Kidney tubule cell (primary cell): ENCODE measurements at places on chromosomes 16 and 17.

- peak; percentile 23 for DNase-seq
Measured at GRCh38 chr17:19262650-19263631, 25.8 kb downstream of the EPN2 start.

GRCh38 chr16:79045191-79045590, 555.3 kb downstream of the MAF start:
- DNase-seq, result no peak

GRCh38 chr17:72446525-72447250, 325.9 kb downstream of the SOX9 start:
- DNase-seq, result no peak

GRCh38 chr17:49198211-49198610, 12.2 kb downstream of the GNGT2 start:
- peak; percentile 77 for DNase-seq

GRCh38 chr16:86088816-86089215, 189.9 kb downstream of the IRF8 start:
- no peak for DNase-seq

GRCh38 chr17:5044630-5045029, 9.4 kb upstream of the SLC52A1 start:
- DNase-seq, result peak; percentile 28

- peak; percentile 16 for DNase-seq
Measured at GRCh38 chr17:70588003-70588402, 418.7 kb downstream of the KCNJ2 start.

DNA sequence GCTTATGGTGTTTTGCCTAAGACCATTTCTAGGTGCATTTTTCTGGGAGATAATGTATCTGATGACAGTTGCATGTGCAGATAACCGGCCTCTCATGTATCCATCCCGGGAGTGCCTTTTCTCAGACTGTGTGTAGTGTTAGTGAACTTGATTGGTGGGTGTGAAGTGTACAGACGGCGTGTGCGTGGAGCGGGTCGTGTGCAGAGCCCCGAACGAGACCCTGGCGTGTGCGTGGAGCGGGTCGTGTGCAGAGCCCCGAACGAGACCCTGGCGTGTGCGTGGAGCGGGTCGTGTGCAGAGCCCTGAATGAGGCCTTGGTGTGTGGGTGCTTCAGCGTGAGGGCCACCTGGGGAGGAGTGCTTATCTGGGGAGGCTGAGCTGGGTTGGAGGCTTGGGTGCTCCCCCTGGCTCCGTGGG, 28.9 kb upstream of the ZNF750 start:
- DNase-seq, result no peak

- DNase-seq, result peak; percentile 49
Measured at GRCh38 chr17:10149573-10150399, 48.6 kb downstream of the GAS7 start.

DNA sequence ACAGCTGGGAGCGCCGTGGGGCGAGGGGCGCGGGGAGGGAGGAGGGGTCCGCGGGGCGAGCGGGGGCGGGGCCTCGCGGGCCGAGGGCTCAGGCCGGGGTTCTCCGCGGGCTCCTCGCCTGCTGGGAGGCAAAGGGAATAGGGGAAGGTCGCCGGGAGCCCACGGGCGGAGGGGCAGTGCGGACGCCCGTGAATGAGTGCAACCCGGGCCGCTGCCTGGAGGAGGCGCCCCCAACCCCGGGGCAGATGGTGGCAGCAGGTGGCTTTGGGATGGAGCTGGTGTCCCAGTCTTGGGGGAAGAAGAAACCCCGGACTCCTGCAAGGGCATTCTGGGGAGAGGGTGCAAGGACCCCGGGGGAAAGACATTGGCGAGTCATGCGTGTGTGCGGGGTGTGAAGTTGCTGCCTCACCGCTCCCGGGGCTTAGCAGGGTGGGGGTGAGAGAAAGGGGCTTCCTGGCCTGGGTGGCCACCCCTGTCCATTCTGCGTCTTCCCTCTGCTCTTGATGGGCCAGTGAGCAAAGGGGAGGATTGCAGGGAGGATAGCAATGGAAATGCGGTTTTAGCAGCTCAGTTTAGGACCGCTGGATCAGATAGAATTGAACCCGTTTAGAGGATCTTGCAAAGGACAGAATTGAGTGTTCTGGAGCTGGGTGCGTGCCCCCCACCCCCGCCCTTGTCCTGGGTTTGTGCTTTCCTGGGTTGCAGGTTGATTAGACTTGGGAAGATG, 526 bp downstream of the KIAA0513 start:
- DNase-seq, result no peak

DNA sequence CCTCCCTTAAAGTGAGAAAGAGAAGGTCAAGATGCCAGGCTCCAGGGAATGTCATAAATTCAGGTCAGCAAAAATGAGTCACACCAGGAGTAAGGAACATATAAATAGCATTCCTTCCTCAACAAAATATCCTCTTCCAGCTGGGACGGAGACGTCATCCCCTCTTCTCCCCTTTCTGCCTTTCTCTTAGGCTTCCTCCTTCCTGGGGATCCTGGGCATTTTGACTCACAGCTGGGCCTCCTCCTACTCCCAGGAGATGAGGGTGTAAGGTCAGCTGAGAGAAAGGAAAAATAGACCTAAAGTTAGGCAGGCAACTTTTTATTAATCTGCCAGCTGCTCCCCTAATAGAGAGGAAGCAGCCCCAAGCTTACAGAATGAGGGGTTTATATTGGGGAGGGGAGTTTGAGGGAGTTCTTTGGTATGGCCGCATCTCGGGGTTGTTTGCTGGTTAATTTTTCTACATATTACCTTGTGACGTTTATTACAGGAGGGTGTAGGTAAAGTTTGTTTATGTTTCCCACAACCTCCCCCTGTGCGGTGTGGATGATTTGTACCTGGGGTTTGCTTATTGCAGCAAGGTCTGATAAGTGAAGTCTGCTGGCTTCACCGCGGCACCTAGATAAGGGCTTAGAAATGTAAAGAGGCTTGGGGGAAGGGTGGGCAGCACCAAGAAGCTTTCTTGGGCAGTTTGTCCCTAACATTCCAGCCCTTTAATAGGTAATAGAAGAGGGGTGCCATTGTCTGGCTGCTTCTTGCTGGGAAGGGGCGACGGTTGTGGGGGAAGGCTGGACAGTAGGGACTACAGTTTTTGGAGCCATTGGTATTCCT, 7.1 kb upstream of the ZNF747 start:
- peak; percentile 73 for DNase-seq

DNA sequence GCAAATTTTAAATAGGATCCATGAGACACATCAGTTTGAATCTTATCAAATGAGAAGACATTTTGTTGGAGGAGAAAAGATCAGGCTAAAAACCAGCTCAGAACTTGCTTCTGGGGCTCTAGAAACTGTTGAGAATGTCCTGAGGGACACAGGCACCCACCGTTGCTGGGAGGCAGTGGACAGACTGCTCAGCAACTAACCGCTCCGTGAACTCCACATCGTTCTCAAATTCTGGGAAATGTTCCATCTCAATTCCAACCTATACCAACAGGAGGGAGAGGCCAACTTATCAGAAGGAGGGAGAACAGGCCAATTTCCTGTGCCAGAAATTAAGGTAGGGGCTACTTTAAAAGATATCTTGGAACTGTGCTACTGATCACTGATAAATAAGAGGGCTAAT, 8.3 kb downstream of the TAT start:
- DNase-seq, result no peak

GRCh38 chr17:50653738-50654137, 19.1 kb downstream of the ABCC3 start:
- no peak for DNase-seq

- peak; percentile 12 for DNase-seq
Measured at GRCh38 chr17:55053855-55054254, 85.3 kb downstream of the STXBP4 start.

DNA sequence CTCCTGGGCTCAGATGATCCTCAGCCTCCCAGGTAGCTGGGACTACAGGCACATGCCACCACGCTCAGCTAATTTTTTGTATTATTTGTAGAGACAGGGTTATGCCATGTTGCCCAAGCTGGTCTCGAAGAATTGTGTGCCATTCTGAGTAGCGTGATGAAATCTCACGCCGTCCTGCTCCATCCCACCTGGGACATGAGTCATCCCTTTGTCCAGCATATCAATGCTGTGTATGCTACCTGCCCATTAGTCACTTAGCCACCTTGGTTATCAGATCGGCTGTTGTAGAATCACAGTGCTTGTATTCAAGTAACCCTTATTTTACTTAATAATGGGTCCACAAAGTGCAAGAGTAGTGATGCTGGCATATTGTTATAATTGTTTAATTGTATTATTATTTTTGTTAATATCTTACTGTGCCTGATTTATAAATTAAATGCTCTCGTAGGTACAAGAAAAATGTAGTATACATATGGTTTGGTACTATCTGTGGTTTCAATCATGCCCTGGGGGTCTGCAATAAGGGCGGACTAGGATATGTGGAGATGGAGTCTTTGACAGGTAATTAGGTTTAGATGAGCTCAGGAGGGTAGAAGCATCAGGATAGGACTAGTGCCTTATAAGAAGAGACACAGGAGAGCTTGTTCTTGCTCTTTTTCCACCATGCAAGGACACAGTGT, 26.6 kb upstream of the SLC13A2 start:
- no peak for DNase-seq

- peak; percentile 17 for DNase-seq
Measured at GRCh38 chr16:88383401-88384221, 852 bp downstream of the ZNF469 start.

GRCh38 chr17:49699966-49700575, 7.7 kb downstream of the SLC35B1 start:
- no peak for DNase-seq

GRCh38 chr17:27959382-27959709, 66.2 kb upstream of the LYRM9 start:
- peak; percentile 47 for DNase-seq

DNA sequence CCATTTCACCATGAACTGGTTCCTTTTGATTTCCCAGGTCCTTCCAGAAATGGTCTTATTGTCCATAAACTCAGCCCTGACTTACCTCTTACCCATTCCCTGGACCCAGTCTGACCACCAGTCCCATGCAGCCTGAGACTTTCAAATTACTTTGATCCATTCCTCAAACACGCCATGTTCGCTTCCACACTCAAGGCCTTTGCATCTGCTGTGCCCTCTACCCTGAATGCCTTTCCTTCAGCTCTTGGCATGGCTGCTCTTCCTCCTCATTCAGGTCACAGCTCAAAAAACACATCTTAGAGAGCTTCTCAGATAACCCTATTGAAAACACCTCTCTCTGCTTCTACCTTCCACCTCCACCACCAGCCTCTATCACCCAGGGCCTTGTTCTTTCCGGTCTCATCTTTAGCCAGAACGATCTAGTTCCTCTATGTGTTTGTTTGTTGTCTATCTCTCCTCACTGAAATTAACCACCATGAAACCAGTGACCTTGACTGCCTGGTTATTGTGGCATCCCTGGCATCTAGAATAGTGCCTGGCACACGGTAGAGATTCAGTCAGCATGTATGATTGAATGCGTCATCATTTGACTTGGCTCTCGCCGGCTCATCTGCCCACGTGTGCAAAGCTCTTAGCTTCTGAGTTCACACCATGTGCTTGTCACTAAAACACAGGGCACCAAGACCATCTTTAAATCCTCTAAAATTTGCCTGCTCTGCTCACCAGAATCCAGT, 12.8 kb downstream of the CRYM start:
- DNase-seq, result peak; percentile 86

DNA sequence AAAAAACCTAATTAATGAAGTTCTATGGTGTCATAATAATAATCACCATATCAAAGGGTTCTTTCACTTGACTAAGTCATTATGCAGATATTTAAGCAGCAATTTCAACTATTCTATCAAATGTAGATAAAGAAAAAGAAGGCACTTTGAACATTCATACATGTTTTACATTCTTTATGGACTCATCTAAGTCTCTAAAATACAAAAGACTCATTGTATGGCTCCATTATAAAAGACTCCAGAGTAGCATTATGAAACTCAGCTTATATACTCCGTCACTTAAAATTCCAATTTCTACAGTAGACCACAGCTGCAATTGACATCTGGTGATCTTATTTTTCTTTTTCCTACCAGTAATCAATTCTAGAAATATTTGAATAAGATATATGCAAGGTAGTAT, 173.5 kb upstream of the KIF2B start:
- no peak for DNase-seq

- no peak for DNase-seq
Measured at GRCh38 chr17:61017317-61018006, 339.8 kb downstream of the BCAS3 start.

- DNase-seq, result peak; percentile 83
Measured at GRCh38 chr16:14300705-14301168, 229.6 kb downstream of the MRTFB start.

DNA sequence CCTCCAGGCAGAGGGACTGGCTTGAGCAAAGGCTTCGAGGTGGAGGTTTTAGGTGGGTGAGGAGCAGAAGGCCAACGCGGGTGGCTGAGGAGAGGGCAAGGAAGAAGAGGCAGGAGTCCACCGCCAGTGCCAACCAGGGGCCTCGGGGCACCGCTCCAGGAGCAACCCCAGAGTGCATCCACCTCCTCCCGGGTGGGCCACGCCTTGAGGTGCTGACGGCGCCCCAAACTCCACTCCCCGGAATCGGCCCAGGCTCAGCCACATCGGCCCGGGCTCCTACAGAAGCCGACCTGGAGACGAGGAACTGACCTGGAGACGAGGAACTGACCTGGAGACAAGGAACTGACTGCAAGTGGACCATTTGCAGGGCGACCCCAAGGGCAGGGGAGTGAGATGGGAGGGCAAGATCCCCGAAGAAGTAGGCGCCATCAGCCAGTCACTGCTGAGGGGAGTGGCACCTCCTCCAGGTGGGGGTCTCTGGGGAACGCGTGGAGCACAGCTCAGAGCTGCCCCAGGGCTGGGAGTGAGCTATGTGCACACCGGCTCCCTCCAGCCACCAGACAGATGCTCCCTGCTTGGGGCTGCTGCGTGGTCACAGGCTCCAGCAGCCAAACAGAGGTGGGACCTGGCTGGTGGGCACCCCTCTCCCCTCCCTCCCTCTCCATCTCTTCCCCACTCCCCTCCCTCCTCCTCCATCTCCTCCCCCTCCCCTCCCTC, 29.2 kb upstream of the CBFA2T3 start:
- no peak for DNase-seq

DNA sequence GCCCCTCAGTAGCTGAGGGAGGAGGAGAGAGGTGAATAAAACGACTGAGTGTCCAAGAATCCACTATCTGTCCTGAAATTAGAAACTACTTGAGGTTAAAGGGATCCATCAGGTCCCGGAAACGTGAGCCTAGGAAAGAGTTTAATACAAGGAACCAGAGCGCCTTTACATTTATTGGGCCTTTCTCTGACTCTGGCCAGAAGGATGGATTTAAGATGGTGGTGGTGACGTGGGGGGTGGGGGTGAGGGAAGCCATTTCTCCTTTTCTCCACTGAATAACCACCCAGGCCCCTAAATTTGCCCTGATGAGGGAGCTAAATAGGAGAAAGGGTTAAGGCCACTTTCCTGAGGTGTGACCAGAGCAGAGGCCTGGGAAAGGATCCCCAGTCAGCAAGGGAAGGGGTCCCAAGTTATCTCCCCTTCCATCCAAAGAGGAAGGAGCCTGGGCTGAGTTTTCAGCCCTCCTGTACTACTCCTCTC, 1.0 kb upstream of the HOXB9 start:
- DNase-seq, result no peak

DNA sequence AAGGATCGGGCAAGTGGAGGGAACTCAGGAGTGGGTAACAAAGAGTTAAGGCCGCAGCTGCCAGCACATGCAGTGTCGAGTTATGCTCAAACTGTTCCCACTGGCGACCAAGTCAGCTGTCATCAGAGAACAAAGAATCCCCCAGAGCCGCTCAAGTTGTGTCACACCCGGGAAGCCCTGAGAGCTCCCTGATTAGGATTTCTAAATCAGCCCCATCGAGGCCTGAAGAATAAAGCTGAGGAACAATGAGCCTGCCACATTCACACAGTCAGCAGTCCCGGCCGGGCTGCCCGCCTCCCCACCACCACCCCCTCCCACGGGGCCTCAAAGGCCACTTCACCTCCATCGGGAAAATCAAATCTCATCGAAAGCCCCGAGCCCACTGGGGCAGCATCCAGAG, 84.5 kb downstream of the SOX9 start:
- no peak for DNase-seq

- DNase-seq, result peak; percentile 52
Measured at GRCh38 chr17:45063198-45063597, 2.1 kb downstream of the NMT1 start.
